Non-pigmented ciliary epithelial cell (primary cell): ENCODE measurements at places on chromosomes 11 and 22.

DNA sequence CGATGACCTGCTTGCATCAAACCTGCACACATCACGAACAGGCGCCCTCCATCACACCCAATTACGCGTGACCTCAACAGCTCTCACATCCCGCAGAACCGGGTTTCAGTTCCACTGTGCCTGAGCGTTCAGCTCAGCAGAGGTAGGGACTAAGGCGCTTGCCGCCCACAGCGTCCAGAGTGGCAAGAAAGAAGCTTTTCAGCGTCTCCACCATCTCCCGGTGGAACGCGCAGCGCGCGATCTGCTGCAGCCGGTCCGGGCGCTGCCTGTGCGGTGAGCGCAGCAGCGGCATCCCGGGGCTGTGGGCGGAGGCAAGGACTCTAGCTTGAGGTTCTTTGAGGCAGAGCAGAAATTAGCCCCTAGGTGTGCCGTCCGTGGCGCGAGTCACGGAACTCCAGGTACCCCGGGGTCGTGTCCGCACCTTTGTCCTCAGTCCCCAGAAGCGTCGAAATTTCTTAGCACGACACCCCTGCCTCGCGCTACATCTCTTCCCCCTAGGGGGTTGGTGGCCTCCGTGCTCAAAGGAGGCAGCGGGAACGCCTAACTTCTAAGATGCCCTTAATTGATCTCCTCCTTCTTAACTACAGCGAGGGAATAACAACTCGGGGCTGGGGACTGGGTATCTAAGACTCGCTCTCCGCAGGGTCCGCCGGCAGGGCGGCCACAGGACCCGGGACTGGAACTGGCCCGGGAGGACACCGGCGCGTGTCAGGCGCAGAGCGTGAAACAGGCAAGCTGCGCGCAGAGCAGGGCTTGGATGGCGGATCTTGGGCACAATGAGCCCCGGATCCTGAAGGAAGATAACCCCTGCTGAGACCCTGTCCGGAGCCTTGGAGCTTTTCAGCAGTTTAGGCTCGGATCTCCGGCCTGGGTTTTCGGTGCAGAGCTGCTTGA is 1.7 kb upstream of the CALCA start:
- DNase-seq = no peak

- DNase-seq = no peak
Measured at GRCh38 chr11:13862845-13863392, 99.6 kb upstream of the SPON1 start.

DNA sequence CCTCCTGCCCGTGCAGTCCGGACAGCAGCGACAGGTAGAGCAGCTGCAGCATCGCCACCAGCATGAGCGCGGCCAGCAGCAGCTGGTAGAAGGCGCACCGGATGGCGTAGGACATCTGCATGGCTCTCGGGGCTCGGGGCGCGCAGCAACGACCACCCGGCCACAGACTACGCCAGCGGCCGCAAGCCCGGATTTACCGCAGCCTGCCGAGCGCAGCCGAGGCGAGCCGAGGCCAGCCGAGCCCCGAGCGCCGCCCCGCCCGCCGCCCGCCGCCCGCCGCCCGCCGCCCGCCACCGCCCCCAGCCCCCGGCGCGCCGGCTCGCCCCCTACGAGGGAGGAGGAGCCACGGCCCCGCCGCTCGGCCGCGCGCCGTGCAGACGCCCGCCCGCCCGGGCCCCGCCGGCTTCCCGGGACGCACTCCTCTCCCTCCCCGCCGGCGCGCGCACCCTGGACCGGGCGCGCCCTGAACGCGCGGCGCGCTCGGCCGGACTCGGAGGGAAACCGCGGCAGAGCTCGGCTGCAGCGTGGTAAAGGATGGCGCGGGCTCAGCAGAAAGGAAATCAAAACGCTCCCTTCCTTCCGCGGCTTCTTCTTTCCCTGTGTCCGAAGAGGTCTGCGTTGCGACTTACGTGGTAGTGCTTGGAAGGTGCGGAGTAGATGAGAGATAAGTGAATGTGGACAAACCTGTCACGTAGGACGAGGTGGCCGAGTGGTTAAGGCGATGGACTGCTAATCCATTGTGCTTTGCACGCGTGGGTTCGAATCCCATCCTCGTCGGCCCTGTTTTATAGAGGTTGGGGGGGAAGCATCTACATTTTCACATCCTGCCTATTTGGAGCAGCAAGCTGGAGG is at the start of gene B4GAT1:
TSS of gene B4GAT1 (minus strand) at position 205 of the 852 bp plus-strand sequence. CDS start at position 121, 84 bp downstream.
- peak; percentile 64 for DNase-seq

GRCh38 chr22:43846966-43847365 is 15.3 kb downstream of the SULT4A1 start:
- DNase-seq = no peak

DNA sequence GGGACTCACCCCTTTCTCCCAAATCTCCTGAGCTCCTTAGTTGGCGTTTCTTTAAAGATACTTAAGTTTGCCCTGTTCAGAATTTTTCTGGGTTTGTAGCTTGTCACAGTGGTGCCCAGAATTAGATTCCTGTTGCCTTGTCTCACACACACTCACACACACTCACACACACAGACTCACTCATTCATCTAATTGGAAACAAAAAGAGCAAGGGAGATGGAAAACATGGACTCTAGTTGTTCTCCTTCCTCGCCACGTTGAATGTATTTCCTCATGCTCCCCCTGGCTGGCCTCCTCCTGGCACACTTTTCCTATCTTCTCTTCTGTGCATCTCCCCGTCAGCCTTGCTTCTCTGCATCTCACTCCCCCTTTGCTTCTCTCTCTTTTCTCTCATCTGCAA is 752.3 kb downstream of the NTM start:
- DNase-seq = no peak

DNA sequence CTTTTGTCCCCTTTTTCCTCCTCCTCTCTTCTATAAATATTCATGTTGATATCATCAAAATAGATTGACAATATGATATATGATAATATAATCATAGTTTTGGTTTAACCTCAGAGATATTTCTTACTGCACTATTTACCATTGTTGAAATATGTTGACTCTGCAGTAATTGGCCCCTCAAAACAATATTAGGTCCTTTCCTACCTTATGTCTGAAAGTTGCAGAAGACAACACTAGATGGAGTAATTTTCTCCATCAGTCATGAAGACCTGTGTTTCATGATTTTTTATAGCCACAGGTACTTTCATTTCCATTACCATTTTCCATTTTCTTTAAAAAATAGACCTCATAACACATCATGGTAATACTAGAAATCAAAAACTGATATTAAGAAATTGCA is 284.4 kb downstream of the LUZP2 start:
- DNase-seq = no peak

- DNase-seq = no peak
Measured at GRCh38 chr22:28892175-28892731, 8.9 kb downstream of the ZNRF3 start.

GRCh38 chr11:132862137-132862536 is 670.2 kb downstream of the OPCML start:
- no peak for DNase-seq

GRCh38 chr22:46737976-46738646 is at the start of gene CERK:
Gene CERK (minus strand): TSS chr22:46738252. CDS start chr22:46738148, 104 bp downstream.
- DNase-seq = no peak

DNA sequence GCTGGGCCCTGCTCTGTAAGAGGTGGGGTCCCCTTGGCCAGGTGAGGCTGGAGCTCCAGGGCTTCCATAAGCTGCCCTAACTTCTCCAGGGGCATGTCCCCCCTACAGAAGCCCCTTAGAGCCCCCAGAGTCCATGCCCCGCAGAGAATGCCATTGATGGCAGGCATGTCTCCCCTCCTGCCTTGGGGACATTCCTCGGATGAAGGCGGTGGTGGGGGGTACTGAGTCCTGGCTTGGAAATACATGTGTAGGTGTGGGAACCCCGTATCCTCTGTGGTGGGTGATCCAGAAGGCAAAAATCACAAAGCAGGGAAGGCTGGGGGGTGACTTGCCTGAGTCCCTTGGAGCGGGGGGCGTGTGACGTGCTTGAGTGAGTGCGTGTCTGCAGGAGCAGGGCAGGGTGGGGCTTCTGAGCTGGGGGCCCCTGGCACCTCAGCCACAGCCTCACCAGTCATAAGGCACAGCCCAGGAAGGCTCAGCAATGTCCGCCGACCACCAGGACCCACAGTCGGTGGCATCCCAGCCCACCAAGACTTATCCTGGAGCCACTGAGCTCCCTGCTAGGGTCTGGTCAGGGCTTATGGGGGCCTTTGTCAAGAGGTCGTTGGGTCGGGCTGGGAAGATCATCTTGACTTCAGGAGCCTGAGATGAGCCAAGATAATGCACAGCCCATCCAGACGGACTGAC is 69.8 kb upstream of the KCNQ1OT1 start:
- DNase-seq = no peak

DNA sequence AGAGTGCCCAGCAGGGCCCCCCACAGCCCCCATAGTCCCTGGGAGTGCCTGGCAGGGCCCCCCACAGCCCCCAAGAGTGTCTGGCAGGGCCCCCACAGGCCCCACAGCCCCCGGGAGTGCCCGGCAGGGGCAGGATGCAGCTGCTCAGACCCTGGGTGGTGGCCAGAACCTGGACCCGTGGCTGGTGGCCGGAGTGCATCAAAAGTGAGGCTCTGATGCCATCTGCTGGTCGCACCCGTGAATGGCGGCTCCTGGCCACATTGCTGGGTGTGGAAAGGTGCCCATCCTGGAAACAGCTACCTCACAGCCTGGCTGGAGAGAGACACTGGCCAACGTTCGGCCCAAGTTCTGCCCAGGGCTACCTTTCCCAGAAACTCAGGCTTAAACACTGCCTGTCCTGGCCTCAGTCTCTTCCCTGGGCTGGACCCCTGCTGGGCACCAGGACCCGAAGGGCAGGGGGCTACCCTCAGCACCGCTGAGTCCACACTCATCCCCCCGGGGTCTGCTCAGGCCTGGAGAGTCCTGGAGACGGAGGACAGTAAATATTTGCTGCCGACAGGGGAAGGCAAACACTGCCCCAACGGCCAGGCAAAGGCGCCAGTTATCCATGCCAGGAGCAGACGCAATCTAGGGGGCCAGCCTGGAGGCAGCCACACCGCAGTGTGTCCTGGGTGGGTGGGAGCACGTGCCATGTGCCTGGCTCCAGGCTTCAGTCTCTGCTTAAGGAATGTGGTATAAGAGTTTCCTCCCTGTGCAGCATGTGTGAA is 4.4 kb downstream of the INS start:
- DNase-seq = no peak

DNA sequence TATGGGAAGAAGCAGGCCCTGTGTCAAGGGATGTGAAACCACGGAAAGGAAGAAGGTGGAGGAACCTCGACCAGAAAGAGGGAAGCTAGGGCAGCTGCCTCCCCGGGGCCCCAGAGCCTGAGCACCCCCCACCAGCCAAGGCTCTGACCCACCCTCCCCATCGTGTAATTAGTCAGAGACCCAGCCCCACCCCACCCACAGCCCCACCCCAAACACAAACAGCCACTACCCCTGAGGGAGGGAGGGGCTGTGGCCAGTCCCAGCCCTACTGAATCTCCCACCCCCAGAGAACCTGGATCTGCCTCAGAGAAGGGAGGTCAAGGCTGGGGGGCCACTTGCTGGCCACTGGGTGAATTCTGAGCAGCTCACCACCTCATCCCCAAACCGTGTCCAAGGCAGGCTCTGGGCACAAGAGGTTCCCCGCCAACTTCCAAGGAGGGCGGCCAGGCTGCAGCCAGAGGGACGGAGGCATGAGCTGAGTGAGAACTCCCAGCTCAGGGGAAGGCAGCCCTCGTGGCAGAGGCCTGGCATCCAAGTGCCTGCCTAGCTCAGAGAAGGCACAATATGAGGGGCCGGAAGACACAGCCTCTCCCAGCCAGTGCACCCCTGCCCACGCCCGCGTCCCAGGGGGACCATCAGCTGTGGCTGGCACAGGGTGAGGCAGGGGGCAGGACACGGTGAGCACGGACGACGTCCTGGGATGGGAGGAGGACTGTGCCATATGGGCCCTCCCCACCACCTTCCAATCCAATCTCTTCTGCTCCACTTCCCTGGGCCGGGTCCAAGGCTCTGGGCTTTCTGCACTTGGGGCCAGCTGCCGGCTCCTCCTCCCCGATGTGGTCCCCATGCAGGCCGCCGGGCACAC is 2.7 kb downstream of the PLXNB2 start:
- DNase-seq = no peak

GRCh38 chr11:75265851-75266531 is 25.4 kb downstream of the TPBGL start:
- DNase-seq = no peak

DNA sequence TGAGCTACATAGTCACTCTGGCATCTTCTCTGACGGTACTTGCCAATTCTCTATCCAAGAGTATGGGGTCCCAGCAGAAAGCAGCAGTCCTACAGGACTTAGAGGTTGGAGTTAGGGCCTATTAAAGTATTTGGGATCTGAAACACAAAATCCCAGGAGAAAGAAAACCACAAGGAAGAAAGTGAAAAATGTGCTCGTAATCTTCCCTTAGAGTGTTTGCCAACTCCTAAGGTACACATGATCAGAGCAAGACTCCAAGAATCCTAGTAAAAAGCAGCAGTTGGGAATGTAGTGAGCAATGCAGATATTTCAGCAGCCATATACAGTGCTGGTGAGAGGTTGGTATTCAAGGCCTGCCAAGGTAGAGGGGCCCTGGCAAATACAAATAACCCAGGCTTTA is 71.6 kb downstream of the EXT2 start:
- no peak for DNase-seq

DNA sequence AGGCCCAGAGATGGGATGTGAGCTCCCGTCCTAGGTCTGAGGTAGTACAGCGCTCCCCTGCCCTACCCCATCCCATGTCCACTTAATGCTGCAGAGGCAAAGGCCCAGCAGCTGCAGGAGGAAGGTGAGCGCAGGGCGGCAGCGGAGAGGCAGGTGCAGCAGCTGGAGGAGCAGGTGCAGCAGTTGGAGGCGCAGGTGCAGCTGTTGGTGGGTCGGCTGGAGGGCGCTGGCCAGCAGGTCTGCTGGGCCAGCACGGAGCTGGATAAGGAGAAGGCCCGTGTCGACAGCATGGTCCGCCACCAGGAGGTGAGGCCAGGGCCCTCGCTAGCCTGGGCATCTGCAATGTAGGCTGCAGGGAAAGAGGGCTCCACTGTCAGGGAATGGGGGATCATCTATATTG is 15.2 kb downstream of the CCDC157 start:
- DNase-seq = no peak

DNA sequence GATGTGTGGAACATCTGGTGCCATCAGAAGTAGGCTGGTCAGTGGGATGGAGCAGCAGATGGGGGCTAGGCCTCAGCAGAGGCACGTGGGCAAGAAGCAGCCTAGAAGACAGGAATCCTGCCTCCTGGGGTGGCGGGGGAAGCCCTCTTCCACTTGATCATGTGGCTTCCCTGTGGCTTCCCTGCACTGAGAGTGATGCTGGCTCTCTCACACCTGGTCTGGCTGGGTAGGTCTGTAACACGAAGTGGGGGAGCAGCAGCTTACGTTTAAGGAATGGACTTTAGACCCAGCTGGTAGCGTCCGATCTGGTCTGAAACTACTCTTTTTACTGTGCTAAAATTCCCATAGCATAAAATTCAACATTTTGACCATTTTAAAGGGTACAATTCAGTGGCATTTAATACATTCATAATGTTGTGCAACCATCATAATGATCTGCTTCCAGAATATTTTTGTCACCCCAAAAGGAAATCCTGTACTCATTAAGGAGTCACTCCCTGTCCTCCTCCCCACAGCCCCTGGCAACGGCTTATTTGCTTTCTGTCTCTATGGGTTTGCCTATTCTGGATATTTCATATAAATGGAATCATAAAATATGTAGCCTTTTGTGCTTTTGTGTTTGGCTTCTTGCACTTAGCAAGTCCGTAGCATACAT is 21.7 kb downstream of the PTPN5 start:
- no peak for DNase-seq

DNA sequence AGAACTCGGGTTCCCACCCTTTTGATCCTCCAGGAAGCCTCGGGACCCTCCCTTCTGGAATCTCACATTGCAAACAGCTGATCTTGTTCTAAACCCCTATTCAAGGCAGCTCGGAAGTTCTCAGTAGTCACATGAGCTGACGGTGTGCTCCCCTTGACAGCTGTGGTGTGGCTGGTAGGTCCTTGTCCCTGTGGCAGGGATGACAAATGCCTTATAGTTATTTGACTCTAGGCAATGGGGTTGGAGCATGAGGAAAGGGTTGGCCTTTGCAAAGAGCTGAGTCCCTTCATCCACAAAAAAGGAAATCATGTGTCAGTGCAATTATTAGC is 23.6 kb downstream of the EIF4G2 start:
- no peak for DNase-seq
